ENCODE measurements at places on chromosomes 7 and 10.

DNA sequence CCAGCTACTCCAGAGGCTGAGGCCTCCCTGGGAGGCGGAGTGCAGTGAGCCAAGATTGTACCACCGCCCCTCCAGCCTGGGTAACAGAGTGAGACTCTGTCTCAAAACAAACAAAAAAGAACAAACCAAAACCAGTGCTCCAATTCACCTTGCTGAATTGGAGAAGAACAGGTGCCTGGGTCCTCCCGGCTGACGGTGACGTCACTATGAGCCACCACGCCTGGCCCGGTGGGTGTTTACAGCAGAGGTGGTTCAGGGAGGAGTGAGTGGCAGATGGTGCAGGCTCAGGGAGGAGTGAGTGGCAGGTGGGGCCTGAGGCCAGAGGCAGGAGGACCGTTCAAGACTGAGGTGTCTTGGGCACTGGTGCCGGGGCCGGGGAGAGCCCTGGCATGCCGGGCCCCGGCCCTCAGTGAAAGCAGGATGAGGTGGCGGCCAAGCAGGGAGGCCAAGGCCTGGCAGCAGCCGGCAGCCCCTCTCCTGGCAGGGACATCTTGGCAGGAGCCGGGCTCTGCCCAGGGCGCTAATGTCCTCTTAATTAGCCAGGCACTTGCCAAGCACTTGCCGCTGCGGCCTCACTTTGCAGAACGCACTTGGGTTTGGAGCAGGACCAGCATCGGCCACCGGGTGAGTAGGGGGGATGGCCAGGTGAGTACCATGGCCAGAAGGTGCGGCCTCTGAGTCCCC lies 162.8 kb upstream of the TNRC18 start:
- no peak for DNase-seq

DNA sequence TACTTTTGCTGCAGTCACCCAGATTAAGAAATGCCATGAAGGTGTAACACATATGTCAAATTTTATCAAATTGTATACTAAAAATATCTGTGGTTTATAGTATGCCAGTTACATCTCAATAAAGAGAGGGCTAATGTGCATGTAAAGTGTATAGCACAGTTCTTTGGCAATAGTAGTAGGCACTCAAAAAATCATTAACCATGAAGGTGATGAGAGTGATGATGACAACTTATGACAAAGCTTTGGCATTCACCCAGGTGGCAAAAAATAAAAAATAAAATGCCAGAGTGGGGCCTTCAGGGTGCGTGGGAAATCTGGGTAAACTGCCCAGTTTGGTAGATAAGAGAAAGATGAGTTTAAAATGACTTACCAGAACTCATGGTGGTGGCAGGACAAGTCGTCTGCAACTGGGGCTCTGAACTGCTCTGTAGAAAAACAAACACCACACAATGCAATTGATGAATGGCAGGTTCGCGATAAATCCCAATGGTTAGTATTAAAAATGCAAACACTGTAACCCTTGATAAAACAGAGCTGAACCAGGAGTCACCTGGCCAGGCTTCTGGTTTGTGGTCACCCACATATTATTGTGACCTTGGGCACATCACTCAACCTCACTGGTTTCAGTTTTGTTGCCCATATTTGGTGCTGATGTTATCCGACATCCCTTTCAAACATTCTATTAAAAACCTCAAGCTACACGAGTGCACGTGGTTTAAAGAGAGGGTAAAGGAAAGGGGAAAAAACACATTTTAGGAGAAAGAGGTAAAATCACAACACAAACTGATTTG lies 120.2 kb downstream of the SORBS1 start:
- no peak for DNase-seq

GRCh38 chr10:114541797-114542160 lies 116.3 kb downstream of the ABLIM1 start:
- no peak for DNase-seq

- no peak for DNase-seq
Measured at GRCh38 chr10:13949844-13950542, 363.2 kb downstream of the PRPF18 start.

- DNase-seq: no peak
Measured at GRCh38 chr7:21304808-21305375, 123.0 kb upstream of the SP4 start.

DNA sequence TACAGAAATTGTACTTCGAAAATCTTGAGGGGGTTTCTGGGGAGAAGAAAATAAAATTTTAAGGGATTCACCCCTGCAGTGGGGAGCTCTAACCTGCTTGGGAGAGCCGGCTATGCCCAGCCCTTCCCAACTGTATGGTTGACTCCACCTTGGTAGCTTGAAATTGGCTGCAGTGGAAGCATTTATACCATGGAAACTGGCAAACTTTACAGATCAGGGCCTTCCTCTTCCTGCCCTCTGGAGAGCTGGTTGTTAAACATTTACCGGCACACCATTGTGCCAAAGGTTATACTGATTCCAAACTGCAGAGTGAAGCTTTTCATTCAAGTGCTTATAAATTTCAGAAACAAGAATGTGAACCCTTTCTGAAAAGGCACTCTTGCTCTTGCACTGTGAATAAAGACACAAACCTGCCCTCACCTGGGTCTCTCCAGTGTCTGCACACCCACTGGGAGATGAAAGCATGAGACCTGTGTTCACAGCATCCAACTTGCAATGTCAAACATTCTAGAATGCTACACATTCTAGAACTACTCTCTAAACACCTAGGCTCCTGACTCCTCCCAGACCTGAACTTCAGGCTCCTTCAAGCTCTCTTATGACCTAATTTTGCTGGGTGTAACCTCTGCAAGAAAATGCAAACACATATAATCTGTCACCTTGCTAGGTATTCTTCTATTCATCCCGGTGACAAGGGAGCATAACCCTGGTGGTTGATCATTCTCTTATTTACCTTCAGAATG lies 44.7 kb downstream of the ABLIM1 start:
- no peak for DNase-seq

All from stimulated activated CD4-positive, alpha-beta T cell treated with anti-CD3 and anti-CD28 coated beads, TNF-alpha, amount 100 ng/mL, for 24 hours (primary cell).